ENCODE measurements at places on chromosomes 7 and 10.
A peak's percentile ranks its signal among the peaks of the same experiment; 100 is the strongest.

- no peak for DNase-seq
These were observed 56.7 kb upstream of the JCAD start for GRCh38 chr10:30116041-30116491.

GRCh38 chr7:1700086-1700485 lies 30.0 kb downstream of the ELFN1 start:
- no peak for DNase-seq

DNA sequence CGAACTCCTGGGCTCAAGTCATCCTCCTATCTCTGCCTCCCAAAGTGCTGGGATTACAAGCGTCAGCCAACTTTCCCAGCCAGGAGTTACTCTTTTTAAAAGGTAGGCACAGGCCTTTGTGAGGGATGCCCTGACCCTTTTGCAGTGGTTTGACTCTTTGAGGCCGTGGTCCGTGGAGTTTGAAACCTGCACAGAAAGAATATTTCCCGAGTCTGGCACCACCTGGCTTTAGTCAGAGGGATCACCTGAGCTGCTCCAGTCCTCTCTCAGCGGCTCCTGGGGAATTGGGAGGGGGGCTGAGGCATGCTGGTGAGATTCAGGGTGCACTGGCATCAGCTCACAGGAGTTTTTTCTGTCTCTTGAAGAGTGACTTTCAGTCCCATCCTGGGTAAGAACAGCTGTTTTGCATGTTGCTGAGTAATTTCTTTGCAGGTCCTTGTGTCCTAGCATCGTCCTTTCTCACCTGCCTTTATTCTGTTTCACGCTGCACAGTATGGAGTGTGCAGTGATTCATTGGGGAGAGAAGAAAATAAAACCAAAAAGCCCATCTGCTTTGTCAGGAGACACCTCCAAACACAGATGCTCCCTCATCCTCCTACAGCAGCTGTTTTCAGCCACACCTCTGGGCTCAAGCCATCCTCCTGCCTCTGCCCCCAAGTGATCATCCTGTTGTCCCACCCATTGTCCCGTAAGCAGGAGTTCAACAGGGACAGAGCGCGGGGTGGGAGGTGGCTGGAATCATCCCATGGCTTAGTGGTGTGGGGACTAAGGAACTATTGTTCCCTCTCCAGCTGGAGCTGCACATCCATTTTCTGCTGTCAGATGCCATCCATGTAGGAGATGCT lies 284.7 kb downstream of the CAMK1D start:
- DNase-seq: no peak

DNA sequence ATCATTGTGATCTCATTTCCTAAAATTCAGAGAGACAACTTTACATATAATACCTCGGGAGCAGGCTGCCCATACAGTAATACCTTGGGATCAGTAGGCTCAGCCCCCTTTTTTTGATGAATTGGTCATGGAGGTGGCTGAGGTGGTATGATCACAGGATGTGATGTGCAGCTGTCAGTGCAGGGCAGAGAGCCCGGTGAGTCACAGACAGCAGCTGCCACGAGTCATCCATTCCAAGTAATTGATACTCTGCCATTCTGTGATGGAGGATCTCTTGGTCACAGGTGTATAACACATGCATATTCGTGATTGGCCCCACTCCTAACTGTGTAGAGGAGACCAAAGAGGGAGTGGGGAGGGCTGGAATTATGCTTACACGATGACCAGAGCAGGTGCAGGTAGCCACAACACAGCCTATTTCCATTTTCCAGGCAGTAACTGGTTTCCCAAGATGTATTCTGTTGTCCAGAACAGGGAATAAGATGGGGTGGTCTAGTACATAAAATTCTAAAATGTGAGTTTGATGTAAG lies 14.1 kb downstream of the NRCAM start:
- peak; percentile 52 for DNase-seq

DNA sequence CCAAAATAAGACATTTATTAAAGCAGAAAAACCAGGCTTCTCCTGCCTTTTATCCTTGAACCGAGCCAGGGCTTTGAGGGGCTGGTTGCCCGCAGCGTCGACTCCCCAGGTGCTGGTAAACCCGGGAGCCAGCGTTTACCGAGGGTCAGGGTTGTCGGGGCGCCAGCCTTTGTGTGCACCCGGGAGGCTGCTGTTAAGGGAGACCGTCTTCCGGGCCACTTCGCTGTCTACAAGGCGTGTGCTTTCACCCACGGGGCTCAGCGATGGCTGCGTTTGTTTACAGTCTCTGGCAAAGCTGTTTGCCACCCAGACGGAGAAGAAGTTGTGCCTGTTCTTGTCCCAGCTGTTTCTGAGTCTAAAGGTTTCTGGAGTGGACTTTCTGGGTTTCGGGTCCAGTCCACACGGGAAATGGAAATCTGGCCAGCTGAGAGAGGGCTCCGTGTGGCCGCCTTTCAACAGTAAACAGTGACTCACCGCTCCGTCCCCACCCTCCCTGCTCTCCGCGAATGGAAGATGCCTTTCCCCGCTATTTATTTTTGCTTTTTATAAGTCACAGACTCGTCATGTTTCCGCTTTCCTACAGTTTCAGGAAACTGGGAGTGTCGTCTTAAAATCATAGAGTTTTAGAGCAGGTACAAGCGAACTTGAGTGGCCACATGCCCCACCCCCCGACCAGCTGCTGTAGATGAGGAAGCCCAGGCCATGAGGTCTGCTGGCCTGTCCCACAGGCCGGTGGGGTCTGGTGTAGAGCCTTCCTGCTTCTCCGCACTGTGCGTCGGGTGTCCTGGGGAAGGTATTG lies 2.2 kb downstream of the MAFK start:
- DNase-seq: no peak

DNA sequence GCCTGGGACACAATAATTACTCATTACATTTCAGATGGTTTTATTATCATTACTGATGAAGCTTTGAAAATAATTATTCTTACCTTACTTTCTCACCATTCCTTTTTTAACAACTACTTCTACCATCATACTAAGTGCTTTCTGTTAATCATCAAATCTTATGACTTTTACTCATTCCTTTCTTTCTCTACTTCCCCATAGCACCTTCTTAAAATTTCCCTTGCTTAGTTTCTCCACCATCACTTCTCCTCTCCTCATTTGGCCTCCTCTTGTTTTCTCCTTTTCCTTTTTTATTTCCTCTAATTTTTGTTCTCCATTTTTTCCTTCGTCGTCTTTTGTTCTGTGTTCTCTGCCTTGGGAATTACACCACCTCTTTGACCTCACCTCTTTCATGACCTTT lies 303.2 kb upstream of the KAT6B start:
- DNase-seq: no peak

- DNase-seq: no peak
These were observed 49.2 kb upstream of the NKX6-2 start for GRCh38 chr10:132834891-132835847.

DNA sequence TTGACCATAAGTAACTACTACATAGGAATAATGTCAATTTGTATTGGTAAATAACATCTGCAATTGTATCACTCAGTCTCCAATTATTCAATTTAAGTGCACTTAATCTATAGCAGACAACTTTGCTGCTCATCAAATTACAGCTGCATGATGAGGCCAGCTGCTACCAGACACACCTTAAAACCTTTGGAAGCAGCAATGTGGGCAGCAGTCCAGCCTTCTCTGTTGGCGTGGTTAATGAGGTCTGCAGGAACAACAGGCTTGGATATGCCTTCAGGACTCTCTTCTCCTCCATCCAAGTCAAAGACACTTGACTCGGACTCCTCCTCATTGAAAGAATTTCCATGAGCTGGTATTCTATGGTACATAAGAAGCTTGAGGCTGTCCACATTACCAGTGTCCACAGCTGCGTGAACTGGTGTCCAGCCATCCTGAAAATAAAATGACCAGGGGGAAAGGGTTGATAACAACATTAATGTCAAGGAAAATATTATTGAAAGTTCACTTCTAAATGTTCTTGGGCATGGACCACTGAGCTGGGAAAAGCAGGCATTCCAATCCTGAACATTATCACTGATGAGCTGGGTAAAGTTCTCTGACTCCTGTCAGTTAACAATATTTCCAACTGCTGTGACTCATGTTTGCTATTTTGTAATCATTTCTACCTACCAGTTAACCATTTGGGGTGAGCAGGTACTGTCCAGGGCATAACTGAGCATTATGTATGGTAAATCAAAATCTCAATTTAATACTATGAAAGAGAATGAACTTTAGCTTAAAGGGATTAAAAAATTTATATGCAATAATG lies 95.7 kb downstream of the CTTNBP2 start:
- DNase-seq: peak; percentile 82

GRCh38 chr10:57743711-57744110 lies 524.0 kb downstream of the IPMK start:
- DNase-seq: no peak

- DNase-seq: no peak
These were observed 712 bp downstream of the FOXP2 start for GRCh38 chr7:114415064-114415989.

- no peak for DNase-seq
These were observed 76.0 kb upstream of the LEP start for GRCh38 chr7:128164955-128165670.

- no peak for DNase-seq
These were observed 15.9 kb downstream of the MKI67 start for GRCh38 chr10:128110339-128110738.

GRCh38 chr7:46738796-46739195 lies 817.7 kb upstream of the IGFBP3 start:
- DNase-seq: no peak

- no peak for DNase-seq
These were observed 48.2 kb downstream of the APBB1IP start for GRCh38 chr10:26486304-26486703.
